NCI-H524 (cell line): ENCODE measurements at places on chromosomes 16 and 17.

DNA sequence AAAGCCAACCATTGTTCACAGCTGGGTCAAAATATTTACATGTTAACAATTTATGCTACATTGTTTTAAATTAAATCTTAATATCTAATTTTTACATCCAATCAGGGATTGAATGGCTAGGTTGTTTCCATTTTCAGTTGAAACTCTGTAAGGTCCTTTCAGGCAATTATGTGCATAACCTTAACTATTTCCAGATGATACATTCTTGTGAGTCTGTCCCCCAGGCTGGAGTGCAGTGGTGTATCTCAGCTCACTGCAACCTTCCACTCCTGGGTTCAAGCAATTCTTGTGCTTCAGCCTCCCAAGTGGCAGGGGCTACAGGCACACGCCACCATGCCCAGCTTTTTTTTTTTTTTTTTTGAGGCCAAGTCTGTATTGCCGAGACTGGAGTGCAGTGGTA is 10.4 kb downstream of the CDC42EP4 start:
- DNase-seq, result no peak

GRCh38 chr16:89026121-89026612 is 49.2 kb upstream of the CBFA2T3 start:
- no peak for DNase-seq

GRCh38 chr17:4518901-4519300 is 20.2 kb downstream of the SPNS2 start:
- peak; percentile 37 for DNase-seq

DNA sequence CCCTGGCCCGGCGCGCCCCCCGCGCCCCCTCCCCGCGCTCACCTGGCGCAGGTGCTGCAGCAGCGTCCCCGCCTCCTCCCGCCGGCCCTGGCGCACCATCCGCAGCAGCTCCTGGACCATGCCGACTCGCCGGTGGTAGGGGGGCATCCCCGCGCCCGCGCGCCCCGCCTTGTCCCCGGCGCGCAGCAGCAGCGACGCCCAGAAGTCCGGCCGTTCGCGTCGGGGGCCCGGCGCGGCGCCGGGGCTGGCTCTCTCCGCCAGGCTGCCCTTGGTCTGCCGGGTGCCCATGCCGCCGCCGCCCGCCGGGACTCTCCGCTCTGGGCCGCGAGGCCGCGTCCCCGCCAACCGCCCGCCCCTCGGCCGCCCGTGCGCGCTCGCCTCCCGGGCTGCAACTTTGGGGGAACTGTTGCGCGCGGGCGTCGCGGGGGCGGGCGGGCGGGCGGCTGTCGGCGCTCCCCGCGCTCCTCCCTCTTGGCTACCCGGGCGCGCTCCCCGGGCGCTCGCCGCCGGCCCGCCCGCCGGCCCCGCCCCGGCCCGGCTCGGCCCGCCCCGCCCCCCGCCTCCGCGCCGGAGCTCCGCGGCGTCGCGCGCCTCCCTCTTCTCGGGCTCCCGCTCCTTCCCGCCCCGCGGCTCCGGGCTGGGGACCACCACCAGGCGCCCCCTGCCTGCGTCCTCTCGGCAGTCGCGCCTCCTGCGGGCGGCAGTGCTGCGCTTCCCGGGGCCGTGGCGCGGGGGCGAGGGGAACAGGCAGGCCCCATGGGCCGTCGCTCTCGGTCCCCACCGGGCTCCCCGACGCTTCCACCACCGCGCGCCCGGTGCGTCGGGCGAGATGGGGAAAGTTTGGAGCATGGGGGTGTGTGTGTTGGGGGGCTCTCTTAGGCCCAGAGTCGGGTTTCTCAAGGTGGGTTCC is at the start of gene LRRC75A:
TSS of gene LRRC75A (minus strand) at position 491 of the 910 bp plus-strand sequence. CDS start at position 288, 203 bp downstream.
- peak; percentile 31 for DNase-seq
